Activated naive CD8-positive, alpha-beta T cell treated with anti-CD3 and anti-CD28 coated beads for 36 hours (primary cell): ENCODE measurements at places on chromosomes 6 and 20.
A peak's percentile ranks its signal among the peaks of the same experiment; 100 is the strongest.

DNA sequence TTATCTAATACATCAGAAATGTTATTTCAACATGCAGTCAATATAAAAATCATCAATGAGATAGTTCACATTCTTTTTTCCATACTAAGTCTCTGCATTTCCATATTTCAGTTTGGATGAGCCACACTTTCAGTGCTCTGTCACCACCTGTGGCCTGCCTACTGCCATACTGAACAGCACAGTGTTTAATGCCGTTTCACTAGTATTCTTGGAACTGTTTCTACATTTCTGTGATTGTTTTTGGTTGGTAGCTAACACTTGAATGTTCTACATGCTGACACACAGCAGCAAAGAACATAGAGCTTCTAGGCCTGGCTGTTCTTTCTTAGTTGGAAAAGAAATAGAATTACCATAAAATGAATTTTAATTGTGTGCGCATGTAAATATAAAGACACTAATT is 61.4 kb upstream of the KIF25 start:
- H3K27me3 ChIP-seq = peaks cover 13% of the 10 kb centered on the region
- no peak for DNase-seq
- H3K27ac ChIP-seq = no peak overlapping the region
- no peaks in the 10 kb centered on the region for H3K4me1 ChIP-seq
- H3K4me3 ChIP-seq = no peak overlapping the region

DNA sequence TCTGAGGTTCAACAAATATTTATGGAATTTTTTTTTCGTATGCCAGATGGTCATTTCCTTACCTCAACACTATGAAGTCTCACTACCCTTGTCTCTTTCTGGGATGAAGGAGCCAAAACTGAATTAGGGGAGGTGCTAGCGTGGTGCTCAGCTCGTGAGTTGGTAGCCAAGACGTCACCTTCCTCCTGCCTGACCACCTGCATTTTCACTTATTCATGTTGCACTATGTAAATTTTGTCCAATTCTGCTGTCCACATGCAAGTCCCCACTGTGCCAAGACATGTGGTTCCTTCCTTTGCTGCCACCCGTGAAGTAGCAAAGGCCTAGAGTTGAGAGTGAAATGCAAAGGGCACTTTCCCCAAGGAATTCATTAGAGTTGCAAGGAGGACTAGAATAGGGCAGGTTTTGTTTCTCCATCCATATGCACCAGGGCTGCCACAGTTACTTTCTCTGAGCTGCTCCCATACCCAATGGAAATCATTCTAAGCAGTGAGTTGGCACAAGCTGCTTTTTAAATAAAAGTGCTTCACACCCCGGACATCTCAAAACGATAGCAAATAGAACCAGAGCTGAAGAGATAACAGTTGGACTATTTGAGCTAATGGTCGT is 591.3 kb upstream of the NOX3 start:
- H3K4me1 ChIP-seq = no peaks in the 10 kb centered on the region
- H3K36me3 ChIP-seq = no peaks in the 10 kb centered on the region
- H3K27ac ChIP-seq = no peak overlapping the region
- no peaks in the 10 kb centered on the region for H3K27me3 ChIP-seq

DNA sequence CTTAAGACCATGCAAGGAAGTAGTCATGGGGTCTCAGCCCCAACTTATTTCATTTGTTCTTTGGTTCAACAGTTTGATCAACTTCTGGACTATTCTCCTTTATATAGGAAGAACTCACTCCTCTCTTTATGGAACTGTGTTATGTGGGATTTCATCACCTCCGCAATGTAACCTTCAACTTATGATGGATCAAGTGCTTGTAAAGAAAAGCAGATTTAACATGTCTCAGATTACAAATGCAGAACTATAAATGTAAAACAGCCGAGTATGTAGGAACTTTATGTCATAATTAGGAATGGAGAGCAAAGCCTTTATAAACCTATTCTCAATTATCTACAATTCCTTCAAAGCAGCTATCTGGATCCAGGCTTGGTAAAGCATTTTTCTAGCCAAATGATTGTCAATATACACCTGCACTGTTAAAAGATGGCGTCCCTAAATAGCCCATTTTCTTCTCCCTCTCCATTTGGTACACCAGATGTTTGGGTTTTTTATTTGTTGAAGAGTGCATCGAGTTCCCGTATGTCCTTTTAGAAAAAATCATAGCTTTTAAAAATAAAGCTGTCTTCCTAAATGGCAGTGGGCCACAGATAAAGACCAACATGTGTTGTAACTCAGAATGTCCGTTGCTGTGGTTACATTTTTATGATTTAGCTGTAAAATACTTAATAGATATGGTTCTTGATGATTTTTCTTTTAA is 985.1 kb upstream of the SLC35B3 start:
- H3K4me1 ChIP-seq = no peaks in the 10 kb centered on the region
- no peak for DNase-seq
- no peak overlapping the region for H3K4me3 ChIP-seq
- no peak overlapping the region for H3K27ac ChIP-seq
- no peaks in the 10 kb centered on the region for H3K36me3 ChIP-seq

- H3K27me3 ChIP-seq = no peaks in the 10 kb centered on the region
- no peaks in the 10 kb centered on the region for H3K36me3 ChIP-seq
- H3K4me3 ChIP-seq = no peak overlapping the region
- no peak overlapping the region for H3K27ac ChIP-seq
- DNase-seq = no peak
- H3K4me1 ChIP-seq = no peaks in the 10 kb centered on the region
These were observed 449.4 kb downstream of the PTPRT start for GRCh38 chr20:42740226-42740870.

DNA sequence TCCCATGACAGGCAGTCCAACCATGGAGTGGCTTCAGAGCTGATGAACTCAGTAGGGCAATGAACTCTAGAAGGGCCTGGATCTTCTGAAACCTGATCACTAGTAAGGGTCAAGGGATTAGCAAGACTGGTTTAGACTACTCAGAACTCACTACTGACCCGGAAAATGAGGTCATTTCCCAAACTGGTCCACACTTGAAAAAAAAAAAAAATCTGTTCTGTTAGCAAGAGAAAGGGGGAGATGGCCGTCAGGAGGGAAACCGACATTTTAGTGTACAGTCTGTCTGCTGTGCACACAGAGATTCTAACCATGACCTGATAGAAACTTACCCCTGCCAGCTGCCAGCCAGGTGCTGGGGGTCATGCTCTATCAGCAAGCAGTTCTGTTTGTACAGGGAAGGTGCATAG is 262.4 kb upstream of the AGPAT4 start:
- H3K36me3 ChIP-seq = no peaks in the 10 kb centered on the region
- no peak for DNase-seq
- no peak overlapping the region for H3K4me3 ChIP-seq
- no peaks in the 10 kb centered on the region for H3K4me1 ChIP-seq
- H3K27ac ChIP-seq = no peak overlapping the region

GRCh38 chr6:157376241-157376640 is 4.7 kb upstream of the ZDHHC14 start:
- H3K36me3 ChIP-seq = no peaks in the 10 kb centered on the region
- H3K27me3 ChIP-seq = peaks cover 12% of the 10 kb centered on the region
- peak overlapping the region; percentile 5 for H3K27ac ChIP-seq
- peaks cover 18% of the 10 kb centered on the region for H3K4me1 ChIP-seq
- no peak overlapping the region for H3K4me3 ChIP-seq
- peak; percentile 26 for DNase-seq

- H3K4me3 ChIP-seq = no peak overlapping the region
- no peak for DNase-seq
- H3K36me3 ChIP-seq = peaks cover 23% of the 10 kb centered on the region
- peak overlapping the region; percentile 51 for H3K27ac ChIP-seq
- H3K27me3 ChIP-seq = no peaks in the 10 kb centered on the region
These were observed 255.5 kb downstream of the KIF16B start for GRCh38 chr20:16317445-16318362.

GRCh38 chr20:36984257-36984638 is 32.7 kb upstream of the SAMHD1 start:
- DNase-seq = no peak
- H3K36me3 ChIP-seq = peaks cover 13% of the 10 kb centered on the region
- no peaks in the 10 kb centered on the region for H3K27me3 ChIP-seq
- H3K4me1 ChIP-seq = peaks cover 20% of the 10 kb centered on the region

DNA sequence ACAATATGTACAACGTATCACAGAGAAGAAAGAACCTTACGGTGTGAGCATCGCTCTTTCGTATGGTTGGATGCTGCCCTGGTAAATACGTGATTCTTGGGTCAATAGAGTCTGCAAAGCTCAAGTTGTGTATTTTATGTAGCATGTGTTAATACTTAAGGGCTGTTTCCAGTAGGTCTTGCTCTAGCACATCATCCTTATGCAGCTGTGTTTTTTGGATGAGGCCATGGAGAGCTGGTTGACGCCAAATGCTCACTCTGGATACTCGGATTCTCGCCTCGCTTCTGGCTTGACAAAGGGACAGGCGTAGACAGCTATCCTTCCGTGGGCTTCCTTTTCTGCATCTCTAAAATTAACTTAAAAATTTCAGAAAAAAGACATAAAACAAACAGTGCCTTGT is 38.9 kb downstream of the SNRNP48 start:
- no peak for DNase-seq
- no peaks in the 10 kb centered on the region for H3K4me1 ChIP-seq
- H3K4me3 ChIP-seq = no peak overlapping the region
- H3K27me3 ChIP-seq = peaks cover 6% of the 10 kb centered on the region
- H3K27ac ChIP-seq = no peak overlapping the region
- H3K36me3 ChIP-seq = no peaks in the 10 kb centered on the region

DNA sequence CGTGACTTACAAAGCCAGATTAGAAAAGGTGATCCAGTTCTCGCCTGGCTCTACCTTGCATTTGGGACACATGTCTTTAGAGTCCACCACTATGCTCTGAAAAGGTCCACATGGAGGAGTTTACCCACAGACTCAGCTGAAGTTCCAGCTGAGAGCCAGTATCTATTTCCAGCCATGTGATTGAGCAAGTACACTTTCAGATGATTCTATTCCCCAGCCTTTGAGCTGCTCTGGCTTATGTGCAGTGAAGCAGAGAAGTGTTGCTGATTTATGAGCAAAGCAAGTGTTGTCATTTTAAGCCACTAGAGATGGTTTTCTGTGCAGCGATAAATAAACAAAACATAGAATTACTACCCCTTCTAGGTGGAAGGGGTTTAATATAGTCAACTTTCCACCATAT is 520.8 kb upstream of the RNF217 start:
- H3K27ac ChIP-seq = no peak overlapping the region
- no peaks in the 10 kb centered on the region for H3K4me1 ChIP-seq
- no peaks in the 10 kb centered on the region for H3K27me3 ChIP-seq
- H3K4me3 ChIP-seq = no peak overlapping the region

GRCh38 chr6:38323216-38323615 is 316.5 kb downstream of the BTBD9 start:
- H3K27ac ChIP-seq = no peak overlapping the region
- H3K27me3 ChIP-seq = no peaks in the 10 kb centered on the region
- H3K4me3 ChIP-seq = no peak overlapping the region
- no peak for DNase-seq
- peaks cover under 1% of the 10 kb centered on the region for H3K36me3 ChIP-seq
- peaks cover 3% of the 10 kb centered on the region for H3K4me1 ChIP-seq

- H3K36me3 ChIP-seq = no peaks in the 10 kb centered on the region
- H3K4me3 ChIP-seq = no peak overlapping the region
- no peaks in the 10 kb centered on the region for H3K4me1 ChIP-seq
- DNase-seq = no peak
These were observed 169.1 kb downstream of the MAFB start for GRCh38 chr20:40519918-40520317.

GRCh38 chr20:34517114-34517505 is 888 bp downstream of the DYNLRB1 start:
- no peak for DNase-seq
- peaks cover 8% of the 10 kb centered on the region for H3K36me3 ChIP-seq
- H3K27ac ChIP-seq = peak overlapping the region; percentile 95
- no peaks in the 10 kb centered on the region for H3K27me3 ChIP-seq
- H3K4me3 ChIP-seq = peak overlapping the region; percentile 99

DNA sequence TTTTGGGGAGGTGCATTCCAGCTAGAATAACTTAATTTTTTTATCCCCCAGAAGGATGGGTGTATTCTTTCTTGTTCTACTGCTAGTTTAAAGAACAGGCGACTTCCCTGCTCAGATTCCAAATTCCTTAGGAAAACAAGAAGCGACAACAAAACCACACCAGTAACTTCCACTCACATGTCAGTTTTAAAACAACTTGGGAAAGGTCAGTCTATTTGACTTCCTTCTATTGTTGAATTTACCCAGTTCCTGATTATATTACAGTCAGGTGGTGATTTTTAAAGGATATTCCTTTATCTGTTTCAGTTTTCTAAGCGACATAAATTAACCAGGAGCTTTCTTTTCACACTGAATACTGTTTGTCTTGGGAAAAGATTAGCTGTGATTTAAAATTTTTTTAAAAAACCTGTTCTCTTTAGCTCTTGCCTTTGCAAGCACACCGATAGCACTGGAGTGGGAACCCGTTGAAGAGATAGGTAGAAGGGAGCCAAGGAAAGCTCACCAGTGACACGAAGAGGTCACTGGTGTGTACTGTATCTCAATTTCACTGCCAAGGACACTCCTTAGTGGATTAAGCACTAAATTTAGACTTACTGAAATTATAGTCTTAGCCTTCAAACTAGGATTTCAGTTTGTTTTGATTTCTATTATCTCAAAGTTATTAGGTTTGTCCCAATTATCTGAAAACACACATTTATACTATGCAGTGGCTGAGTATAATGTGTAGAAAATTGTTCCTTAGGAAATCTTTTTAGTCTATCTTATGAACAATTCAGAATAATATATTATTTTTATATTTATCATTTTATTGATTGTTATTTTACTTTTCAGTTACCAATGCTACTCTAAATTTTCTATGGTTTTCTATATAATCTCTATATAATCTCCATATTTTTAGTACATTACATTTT is 22.3 kb downstream of the MARCKS start:
- H3K27ac ChIP-seq = no peak overlapping the region
- no peak overlapping the region for H3K4me3 ChIP-seq

- no peak overlapping the region for H3K4me3 ChIP-seq
- H3K27me3 ChIP-seq = peaks cover 19% of the 10 kb centered on the region
- H3K27ac ChIP-seq = no peak overlapping the region
- no peaks in the 10 kb centered on the region for H3K4me1 ChIP-seq
- no peaks in the 10 kb centered on the region for H3K36me3 ChIP-seq
These were observed 43.5 kb downstream of the ANKRD60 start for GRCh38 chr20:58184984-58185383.

DNA sequence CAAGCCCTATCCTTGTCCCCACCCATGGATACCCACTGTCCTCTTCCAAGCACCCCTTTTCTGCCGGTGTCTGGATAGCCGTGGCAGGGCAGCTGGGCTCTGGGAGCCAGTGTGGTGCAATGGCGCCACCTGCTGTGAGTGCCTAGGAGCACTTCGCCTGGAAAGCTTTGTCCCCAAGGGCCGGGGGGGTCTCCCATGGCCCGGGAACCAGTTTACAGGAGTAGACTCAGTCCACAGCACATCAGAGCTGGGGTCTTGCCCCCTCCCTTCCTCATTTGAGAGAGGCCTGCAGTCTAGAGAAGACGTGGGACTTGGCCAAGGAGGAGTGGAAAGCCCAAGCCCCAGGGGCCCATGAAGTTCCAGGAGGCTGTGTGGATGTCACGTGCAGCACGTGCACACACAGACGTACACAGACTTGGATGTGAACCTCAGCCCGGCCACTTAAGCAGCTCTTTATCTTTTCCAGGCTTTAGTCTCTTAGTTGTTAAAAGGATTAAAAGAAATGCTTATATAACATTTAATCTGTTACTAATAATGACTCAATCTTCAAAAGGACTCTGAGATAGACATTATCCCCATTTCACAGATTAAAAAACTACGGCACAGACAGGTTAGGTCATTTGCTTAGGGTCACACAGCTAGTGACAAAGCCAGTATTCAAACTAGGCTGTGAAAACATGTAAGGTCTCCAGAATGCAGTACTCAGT is 40.9 kb upstream of the CDH22 start:
- H3K27me3 ChIP-seq = no peaks in the 10 kb centered on the region
- no peak overlapping the region for H3K4me3 ChIP-seq
- H3K27ac ChIP-seq = no peak overlapping the region
- DNase-seq = peak; percentile 48
